ENCODE measurements at places on chromosomes 4 and X.

DNA sequence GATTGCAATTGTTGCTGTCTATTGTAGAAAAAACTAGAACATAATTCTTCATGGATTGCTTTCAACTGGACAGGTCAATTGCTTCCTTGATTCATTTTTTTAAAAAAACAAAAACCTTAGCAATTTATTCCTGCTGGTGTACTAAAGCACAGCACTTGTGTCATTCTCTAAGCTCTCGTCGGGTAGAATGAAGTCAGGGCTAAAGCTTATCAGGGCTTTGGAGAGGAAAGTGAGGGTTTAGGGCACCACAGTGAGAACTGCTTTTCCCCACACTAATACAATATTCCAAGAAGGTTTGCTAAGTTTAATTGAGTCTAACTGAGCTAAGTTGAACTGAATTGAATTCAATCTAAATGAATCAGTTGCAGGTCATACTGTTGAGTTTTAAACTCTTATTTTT is 76.4 kb upstream of the TLR3 start:
- DNase-seq, result no peak

DNA sequence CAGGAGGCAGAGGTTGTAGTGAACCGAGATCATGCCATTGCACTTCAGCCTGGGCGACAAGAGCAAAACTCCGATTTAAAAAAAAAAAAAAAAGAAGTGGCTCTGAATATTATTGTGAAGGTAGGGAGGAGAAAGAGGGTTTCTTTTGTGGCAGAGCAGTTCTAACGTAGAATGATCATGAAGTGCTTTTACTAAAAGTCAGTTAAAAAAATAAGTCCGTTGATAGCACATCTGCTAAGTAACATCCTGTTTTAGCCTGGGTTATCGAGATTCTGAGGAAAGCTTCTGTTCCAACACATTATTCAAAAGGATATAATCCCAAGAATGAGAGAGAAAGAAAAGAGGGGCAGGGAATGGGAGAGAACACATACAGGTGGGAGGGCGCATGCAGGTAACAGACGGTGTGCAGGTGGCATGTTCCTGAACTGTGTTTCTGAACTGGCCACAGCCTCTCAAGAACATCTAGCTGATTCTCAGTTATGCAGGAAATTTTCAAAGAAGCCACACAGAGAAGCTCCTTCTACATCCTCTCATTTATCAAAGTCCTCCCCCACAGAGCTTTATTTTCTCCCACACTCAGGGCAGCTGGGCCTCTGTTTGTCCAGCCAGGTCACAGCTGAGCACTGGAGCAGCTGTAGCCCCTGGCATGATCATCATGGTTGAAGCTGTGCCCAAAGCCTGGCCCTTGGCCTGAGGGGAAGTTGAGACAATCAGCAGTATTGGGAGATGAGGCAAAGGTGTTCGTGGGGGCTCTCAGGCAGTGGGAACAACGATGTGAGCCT is 342.3 kb downstream of the ZNF674 start:
- DNase-seq, result no peak

DNA sequence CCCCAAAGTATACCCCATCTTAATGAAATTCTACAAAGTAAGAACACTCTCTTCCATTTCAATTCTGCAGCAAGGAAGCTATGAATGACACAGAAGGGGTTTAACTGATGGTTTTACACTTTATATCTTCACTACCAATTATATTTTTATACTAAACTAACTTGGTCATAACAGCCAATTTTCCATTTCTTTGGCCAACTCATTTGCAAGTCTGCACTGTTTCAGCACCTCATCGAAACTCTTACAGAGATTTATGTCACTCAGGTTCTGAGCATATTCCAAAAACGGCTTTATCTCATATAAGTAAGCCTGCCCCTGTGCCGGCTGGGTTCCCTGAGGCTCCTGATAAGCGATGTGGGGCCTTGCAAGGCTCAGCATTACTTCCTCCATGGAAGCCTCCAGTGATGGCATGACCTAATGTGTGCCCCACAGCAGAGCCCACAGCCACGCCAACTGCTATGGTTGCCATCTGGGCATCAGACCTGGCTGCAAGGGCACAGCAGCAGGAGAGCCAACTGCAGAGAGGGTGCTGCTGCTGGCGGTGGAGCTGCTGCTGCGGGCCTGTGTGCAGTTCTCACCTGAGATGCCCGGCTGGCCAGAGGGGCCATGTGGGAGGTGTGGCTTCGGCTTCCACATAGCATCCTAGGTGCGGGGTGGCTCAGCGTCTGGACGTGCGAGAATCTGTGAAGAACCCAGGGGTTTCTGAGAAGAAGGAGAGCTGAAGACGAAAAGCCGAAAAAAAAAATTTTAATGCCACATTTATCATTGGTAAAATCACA is 13.4 kb upstream of the IBSP start:
- no peak for DNase-seq

DNA sequence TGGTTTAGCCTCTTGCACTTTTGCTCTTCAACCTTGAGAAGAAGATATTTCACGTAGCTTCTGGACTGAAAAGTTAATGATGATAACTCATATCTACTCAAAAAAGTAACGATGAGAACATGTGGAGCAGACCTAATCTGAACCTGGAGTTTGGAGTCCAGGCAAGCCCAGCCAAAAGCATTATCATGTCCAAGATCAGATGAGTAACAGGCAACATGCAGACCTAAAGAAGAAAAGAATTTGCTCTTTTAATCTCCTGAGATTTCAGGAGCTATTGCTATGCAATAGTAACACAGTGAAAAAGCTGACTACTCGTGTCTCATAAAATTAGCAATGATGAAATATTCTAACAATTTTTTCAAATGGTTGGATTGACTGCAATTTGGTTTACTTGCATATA is 21.8 kb upstream of the PPA2 start:
- DNase-seq, result no peak

GRCh38 chr4:118916691-118917289 is 28.1 kb downstream of the SYNPO2 start:
- no peak for DNase-seq

DNA sequence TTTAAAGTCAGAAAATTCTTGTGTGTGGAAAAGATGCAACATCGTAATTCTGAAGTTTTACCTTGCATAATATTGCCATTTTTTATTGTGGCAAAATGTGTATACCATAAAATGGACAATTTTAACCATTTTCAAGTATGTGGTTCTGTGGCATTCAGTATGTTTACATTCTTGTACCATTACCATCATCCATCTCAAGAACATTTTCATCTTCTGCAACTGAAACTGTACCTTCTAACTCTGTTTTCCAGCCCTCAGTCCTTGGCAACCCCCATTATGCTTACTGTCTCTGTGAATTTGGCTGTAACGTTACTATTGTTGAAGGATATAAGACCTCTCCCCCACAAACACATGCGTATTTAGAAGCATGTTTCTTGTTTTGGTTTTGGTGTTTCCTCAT is 123.2 kb downstream of the BMPR1B start:
- DNase-seq, result no peak

DNA sequence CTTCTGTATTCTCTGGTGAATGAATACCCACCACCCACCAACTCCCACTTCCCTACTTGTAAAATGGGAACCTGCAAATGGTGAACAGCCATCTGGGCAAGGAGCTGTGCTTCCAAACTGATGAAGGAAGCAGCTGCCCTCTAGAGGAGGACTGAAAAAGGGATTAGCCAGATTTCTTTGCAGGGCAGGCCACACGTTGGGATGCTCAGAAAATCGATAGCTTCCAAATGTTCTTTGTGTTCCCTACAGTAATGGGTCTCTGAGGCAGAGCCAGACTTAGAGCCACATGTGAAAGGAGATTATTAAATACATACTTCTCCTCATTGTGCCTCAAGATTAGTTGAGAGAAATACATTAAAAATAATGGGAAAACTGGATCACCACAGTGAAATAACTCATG is 39.3 kb upstream of the LPAR4 start:
- DNase-seq, result no peak

DNA sequence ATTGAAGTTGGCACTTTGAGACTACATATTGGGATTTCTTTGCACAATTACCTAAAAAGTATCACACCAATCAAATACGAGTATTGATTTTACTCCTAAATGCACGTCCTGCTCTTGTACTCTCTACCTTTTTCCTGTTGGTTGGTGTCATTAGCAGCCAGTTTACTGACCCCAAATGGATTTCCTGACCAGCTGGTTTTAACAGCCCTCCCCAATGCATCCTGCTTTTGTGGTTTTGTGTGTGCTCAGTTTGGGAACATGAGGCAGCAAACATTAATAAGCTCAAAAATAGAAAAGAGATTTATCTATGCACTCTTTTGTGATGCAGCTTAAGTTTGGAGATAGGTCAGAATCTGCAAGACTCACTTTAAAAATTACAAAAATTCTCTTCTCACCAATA is 230.3 kb downstream of the MAPK10 start:
- no peak for DNase-seq

DNA sequence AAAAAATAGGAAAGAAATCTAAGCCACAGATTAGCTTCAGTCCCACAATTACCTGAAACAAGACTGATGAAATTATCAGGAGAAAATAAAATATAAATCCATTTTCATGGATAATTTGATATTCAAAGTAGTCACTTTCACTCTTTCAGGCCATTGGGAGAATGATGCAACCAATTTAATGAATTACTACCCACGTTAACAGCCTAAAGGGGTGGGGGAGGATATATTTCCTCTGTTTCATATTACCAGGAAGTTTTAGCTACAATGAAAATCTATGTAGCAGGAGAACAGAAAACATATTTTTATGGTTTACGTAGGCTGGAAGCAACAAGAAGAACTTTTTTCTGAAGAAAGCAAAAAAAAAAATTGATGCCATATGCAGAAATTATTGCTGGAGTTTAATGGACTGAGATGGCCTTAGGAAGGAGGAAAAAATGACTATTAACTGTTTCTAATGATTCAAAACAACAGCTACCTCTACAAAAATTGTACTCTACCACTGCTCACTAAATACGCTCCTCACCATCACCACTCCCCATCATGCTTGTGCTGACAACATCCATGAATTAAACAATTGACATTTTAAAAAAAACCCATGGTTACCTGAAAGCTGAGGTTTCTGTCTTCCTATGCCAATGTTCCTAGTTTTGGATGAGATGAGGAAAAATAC is 100.9 kb downstream of the CXXC4 start:
- no peak for DNase-seq

GRCh38 chr4:173370130-173370476 is 651 bp upstream of the SAP30 start:
- DNase-seq, result peak; percentile 46

- no peak for DNase-seq
Measured at GRCh38 chr4:7811536-7812191, 128.0 kb downstream of the AFAP1 start.

- no peak for DNase-seq
Measured at GRCh38 chr4:145298885-145299284, 118.5 kb upstream of the OTUD4 start.

DNA sequence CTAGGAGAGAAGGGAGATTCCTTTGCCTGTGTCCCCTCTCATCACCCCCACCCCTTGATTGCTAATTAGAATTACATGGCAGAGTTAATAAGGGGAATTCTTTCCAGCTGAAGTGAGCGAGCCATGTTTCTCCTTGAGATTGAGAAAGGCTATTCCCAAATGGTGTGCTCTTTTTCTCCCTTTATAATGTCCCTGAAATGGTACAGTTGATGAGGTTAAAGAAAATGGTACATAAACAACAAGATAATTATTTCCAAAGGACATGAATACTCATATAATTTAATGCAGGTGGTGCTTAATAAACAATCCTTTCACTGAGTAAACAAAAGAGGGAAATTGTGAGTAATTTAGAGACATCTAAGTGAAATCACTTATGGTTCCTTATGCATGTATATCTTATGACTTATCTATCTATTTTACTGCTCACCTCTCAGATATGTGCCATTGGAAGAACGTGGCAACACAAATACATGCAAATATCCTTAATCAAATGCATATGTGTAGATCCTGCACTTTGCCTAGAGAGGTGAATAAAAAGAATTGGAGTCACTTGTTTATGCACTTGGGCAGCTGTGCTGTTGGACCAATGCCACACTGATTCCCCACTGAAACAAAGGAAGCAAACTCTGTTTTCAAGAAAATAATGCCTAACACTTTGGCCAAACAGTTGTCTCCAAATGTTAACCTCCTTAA is 106.6 kb upstream of the WDR44 start:
- DNase-seq, result no peak

DNA sequence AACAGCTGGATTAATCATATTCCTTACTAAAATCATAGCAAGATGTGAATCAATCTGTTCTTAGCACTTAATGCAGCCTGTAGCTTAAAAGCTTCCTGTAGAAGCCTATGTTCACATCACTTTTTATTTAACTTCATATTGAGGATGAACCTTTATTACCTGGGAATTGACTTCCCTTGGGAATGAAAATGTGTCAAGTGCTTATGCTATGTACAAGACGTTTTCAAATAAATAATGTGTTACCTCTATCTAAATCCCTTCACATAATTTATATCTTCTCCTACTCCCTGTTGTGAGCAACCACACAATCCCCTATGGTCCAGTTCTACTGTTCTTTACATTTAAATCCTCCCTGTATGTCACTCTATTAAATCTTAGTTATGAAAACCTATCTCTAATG is 633.1 kb downstream of the FSTL5 start:
- DNase-seq, result no peak

DNA sequence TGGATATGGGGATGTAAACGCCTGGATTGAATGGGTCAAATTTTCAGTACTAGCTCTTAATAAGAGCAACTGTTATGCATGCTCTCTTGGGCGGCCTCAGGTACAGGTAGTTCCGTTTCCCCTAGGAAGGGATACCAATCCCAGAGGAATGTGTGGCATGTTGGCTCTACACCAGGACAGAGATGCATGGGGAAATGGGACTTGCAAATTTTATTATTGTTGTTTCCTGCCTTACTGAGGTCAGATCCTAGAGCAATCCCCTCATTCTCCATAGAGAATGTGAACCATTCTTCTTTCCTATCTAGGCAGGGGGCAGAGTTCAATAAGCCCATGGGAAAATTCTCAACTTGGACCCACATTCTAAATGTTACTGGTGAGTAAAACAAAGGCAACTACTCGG is 361.8 kb upstream of the FGF16 start:
- no peak for DNase-seq

DNA sequence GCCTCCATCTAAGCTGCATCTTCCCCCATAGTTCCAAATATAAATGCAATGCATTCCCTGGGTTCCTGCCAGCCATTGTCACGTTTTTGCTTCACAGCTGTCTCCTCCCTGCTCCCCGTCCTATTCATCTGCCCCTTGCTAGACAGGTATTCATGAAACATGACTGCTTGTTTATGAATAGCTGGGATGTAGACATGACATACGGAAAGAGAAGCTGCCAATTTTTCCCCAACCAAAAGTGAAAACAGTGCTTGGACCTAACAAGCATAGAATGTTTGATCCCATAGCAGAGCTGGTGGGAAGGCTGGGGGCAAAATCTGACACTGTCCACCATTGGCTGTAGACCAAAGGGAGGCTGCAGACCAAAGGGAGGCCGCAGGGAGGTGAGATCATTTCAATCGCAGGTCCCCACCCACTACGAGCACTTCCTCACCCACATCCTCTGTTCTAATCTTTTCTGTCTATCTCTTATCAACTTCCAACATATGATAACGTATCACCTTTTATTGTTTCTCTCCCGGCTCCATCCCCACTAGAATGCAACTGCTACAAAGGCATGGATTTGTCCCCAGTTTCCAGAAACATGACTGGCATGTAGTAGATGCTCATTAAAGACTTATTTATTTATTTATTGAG is 8.5 kb upstream of the GYG2 start:
- no peak for DNase-seq
